ENCODE measurements at places on chromosomes 1 and 21.

GRCh38 chr21:31772674-31773555 lies 41.0 kb upstream of the SCAF4 start:
- DNase-seq: no peak

DNA sequence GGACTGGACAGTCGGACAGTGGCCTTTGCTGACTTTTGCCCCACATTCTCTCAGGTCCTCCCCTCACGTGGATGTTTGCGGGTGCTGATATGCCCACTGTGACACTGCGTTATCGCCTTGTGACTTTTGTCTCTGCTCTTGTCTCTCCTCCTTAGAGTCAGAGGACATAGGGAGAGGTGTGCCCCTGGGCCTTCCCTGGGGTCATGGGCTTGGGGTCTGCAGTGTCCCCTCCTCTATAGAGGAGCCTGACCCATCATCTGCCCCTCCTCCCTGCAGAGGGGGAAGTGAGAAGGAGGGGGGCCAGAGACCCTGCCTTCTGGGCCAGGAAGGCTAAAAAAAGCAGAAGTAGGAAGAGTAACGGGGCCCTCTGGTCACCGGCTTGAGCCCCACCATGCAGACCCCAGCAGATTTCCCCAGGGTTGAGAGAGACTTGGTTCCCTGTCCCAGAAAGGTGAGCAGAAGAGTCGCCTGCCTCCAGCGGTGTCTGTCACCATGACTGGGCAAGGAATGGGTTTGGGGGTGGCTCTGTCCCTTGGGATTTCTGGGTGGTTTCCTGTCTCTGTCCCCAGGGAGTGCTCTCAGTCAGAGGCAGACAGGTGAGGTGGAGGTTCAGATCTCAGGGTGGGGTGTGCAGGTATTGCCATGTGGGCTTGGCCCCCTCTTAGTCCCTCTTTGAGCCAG lies 13.3 kb downstream of the RPS6KA1 start:
- no peak for DNase-seq

DNA sequence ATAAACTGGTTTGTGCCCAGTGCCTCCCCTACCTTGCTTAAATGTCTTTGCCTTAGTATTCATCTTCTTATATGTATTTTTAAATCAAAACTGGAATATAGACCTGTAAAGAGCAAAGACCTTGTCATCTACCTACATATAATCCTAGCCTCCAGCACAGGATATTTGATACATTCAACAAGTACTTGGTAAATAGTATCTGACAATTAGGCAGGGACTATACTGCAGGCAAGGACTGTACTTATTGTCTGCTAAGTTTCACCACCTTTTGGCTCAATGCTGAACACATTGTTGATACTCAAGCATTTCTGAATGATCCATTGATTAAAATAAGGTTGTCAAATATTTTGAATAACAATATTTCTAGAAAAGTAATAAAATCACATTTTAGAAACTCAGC lies 96.4 kb downstream of the PKN2 start:
- DNase-seq: no peak

DNA sequence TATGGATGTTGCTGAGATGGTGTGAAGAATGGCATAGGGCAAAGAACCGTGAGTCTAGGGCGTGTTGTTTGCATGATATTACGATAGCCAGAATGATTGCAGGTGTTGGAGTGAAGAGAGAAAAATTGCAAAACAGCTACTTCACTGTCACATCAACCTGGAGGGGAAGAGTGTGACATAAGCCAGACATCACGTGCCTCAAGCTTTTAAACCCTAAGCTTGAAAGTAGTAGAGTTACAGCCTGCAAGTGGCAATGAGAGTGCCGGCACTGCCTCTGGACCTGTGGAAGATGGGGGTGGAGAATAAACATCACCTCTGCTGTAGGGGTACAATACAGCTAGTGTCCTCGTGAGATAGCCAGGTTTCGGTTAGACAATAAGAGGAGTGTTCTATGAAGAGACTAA lies 11.1 kb downstream of the EEIG2 start:
- DNase-seq: no peak

DNA sequence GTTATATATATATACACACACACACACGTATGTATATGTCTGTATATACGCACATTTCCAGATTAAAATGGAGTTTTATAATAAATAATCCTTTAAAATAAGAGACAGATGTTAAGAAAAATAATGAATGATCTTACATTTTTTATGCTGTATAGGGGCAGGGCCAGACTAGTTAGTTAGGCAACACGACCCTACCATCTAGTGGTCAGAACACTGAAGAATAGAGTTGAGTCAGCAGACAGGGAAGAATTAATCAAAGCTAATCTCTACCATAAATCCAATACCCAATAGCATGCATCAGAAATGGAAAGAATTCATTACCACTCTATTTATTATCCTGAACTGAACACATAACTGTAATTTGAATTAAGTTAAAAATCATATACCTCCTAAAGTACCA lies 156.7 kb downstream of the BRINP3 start:
- DNase-seq: no peak

DNA sequence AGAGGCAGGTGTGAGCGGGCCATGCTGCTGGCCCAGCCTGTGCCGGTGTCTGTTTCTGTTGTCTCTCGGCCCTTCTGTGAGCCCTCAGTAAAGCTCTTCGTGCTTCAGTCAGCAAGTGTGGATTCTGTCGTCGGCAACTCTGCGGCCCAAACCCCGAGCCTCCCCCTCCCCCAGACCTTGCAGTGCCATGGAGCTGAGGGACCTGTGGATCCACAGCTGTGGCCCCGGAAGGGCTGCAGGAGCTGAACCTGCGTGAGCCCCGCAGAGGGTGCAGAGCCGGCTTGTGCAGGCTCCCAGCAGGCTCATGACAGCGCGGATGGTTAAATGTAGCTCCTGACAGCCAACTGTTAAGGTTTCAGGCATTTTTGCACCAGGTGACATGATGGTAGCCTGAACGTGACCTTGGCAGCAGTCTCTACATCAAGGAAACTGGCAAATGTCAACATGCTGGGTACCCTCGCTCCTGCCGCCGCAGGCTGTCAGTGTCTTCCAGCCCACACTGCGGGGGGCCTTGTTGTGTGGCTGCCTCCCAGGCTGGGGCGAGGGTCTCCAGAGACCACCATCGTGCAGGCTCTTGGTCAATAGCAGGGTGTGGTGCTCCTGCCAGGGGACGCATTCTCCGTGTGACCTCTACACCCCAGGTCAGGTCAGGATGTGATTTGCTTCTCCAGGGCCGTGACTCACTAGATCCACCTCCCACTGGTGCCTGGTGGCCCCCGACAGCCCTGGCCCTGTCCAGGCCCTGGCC lies 7.0 kb downstream of the LRRC3 start:
- no peak for DNase-seq

- no peak for DNase-seq
Observed at GRCh38 chr1:226781937-226782609, 43.0 kb upstream of the ITPKB start.

DNA sequence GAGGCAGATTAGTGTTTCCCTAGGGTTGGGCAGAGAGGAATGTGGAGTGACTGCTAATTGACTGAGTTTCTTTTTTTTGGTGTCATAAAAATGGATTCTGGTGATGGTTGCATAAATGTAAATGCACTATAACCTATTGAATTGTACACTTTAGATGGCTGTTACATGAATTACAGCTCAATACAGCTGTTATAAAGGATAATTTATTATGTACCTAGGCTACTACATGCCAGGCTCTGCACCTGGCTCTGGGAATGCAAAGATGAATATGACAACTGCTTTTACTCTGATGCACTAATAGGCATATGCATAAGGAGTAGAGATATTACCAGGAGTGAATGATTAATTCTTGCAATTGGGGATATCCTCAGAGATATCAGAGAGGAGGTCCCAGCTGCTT lies 345.3 kb downstream of the PTBP2 start:
- DNase-seq: no peak

GRCh38 chr1:212485913-212486618 lies 53.3 kb downstream of the NENF start:
- DNase-seq: no peak

DNA sequence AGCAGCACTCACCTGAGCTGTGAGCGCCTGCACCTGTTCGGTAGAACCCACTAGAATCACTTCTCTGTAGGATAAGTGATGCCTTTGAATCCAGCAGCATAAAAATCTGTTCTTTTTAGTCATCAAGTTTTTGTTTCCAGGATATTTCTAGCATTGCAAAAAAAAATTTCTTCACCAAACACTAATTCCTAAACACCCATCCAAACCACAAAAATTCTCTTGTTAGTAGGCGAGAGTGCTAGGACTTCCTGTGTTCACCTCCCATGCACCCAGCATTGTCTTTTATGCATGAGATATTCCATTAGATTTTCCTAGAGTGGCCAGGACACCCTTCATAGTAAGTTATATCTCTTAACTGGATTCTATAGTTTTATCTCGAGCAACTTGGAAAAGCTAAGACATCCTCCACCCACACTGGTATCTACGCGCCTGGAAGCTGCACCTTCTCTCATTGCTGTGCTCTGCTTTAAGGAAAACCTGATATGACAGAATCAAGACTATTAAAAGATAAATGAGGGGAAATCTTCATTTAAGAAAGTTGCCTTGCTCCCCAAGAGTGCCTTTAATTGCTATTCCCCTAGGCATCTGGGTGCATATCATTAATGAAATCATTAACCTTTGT lies 12.3 kb downstream of the SERTAD4 start:
- DNase-seq: no peak

- no peak for DNase-seq
Observed at GRCh38 chr1:58902830-58903513, 119.1 kb upstream of the JUN start.

DNA sequence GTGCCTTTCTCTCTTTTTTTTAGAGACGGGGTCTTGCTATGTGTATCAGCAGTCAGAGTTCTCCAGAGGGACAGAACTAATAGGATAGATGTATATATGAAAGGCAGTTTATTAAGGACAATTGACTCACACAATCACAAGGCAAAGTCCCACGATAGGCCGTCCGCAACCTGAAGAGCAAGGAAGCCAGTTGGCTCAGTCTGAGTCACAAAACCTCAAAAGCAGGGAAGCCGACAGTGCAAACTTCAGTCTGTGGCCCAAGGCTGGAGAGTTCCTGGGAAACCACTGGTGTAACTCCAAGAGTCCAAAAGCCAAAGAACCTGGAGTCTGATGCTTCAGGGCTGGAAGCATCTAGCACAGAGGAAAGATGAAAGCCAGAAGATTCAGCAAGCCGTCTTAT lies 16.3 kb upstream of the H3-3A start:
- DNase-seq: no peak

- DNase-seq: no peak
Observed at GRCh38 chr1:20885121-20885520, 98.0 kb upstream of the HP1BP3 start.

DNA sequence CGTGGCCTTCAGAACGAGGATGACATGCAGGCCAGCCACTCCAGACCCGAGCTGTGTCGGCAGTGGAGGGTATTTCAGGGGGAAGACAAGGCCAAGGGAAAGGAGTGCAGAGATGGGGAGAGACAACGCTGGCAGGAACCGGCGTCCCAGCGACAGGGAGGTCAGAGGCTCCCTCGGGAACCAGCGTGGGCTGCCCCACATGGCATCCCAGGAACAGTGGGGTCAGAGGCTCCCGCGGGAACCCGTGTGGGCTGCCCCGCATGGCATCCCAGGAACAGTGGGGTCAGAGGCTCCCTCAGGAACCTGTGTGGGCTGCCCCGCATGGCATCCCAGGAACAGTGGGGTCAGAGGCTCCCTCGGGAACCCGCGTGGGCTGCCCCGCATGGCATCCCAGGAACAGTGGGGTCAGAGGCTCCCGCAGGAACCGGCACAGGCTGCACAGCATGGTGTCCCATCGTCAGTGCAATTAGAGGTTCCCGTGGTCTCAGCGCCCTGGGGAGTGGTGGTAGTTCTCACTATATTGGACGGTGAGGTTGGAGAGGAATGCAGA lies 43.0 kb downstream of the SLC19A1 start:
- no peak for DNase-seq

DNA sequence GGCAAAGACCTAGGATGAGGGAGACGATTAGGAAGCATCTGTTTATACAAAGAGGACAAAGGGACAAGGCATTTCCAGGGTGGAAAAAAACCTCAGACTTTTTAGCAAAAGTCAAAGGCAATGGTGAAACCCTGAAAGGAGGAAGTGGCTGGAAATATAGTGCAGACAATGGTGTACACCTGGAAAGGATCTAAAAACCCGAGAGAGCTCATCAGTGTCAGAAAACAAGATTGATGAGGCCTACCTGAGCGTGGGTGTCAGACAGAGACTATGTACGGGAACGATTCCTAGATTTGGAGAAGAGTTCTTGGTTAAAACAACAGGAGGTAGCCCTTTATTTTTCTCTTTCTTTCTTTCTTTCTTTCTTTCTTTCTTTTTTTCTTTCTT lies 68.8 kb upstream of the HUNK start:
- no peak for DNase-seq

DNA sequence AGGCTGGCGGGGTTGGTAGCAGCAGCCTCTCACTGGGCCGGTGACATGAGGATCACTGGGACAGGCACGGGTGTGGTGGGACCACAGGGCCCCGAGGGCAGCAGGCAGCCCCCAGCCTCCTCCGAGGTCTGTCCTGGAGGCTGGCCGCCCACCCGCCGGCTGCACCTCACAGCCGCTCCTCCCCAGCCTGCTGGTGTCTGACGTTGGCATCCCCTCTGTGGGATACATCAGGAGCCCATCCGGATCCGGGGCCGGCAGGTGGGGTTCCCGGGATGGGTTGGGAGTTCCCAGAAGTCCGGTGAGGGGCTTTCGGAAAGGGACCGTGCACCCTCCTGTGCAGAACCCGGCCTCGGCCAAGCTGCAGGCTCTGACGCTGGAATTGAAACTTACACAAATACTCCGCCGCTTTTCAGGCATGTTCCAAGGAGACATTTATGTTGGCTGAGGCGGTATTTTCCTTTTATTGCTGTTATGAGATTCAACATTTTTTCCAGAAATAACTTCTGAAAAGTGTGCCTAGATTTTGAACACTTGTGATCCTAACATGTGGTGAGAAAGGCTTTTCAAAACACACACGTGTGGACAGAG lies 142.1 kb upstream of the ARHGEF16 start:
- DNase-seq: no peak

Data from posterior cingulate gyrus (tissue), 11 donors.